ENCODE measurements at places on chromosomes 12 and 14. TPM values are rescaled to one million over a fixed set of nuclear protein-coding genes. Genes with fewer than 3 reads are reported as not detected.

- no peak for DNase-seq
Measured at GRCh38 chr12:71636704-71637115, 26.9 kb downstream of the ZFC3H1 start.

DNA sequence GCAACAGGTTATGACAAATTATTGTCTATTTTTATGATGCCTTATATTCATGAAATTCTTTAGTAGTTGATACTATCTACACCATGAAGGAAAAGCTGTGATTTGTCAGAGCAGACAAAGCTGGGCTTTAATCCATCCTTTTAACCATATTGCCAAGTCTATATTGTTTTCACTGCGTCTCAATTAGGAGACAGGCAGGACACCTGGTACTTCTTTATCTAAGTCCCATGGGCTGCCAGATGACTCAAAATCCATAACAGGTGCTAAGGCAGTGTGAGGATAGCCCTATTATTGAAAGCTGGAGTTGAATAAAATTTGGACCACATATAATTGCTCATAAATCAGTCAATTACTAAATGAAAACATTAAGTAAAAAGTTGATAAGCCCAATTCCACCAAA lies 22.6 kb downstream of the INSM2 start:
- no peak for DNase-seq

- DNase-seq, result no peak
Measured at GRCh38 chr14:74710480-74710879, 2.4 kb downstream of the AREL1 start.

- DNase-seq, result no peak
Measured at GRCh38 chr12:91778938-91779400, 366.7 kb downstream of the BTG1 start.

DNA sequence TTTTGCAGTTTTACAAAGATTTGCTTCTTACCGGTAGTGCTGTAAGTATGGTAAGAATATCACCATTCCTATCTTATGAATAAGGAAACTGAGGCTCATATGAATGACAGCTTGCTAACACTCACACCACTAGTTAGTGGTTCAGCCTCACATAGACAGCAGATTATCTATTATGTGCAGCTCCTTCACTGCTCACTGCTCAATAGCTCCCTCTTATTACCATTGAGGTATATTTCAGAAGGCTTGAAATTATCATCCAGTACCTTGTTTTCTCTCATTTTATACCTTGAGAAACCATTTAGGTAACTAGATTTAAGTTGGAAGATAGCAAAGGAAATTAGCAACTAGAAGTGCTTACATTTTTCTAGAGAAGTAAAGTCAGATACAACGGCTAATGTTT lies 15.5 kb downstream of the RIC8B start:
- no peak for DNase-seq

DNA sequence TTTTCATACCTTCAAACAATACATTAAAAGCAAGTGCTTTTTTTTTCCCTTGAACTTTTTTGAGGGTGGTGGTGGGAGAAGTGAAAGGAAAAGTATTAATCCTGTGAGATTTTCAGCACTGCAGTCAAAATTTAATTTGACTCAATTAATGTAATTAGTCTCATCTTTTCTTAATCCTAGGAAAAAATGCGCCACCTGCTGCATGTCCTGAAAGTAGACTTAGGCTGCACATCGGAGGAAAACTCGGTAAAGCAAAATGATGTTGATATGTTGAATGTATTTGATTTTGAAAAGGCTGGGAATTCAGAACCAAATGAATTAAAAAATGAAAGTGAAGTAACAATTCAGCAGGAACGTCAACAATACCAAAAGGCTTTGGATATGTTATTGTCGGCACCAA lies 52.2 kb downstream of the SPATA7 start:
- DNase-seq, result no peak

DNA sequence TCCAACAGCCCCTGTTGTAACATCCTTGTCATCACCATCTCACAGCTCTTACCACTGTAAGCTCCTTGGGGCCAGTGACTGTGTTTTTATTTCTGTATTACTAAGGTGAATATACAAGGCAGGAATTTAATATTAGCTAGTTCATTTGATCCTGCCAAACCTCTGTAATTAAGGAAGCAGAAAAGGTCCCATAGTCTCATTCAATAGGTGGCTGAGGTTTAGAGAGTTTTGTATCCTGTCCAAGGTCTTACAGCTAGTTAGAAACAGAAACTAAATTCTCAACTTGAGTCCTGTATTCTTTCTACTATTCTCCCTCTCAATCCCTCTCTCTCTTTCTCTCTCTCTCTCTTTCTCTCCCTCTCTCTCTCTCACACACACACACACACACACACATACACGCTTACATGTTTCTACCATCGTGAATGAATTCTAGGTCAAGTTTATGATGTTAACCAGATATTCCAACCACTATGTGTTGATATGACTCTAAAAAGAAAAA lies 543 bp upstream of the GLIPR1 start:
- no peak for DNase-seq

DNA sequence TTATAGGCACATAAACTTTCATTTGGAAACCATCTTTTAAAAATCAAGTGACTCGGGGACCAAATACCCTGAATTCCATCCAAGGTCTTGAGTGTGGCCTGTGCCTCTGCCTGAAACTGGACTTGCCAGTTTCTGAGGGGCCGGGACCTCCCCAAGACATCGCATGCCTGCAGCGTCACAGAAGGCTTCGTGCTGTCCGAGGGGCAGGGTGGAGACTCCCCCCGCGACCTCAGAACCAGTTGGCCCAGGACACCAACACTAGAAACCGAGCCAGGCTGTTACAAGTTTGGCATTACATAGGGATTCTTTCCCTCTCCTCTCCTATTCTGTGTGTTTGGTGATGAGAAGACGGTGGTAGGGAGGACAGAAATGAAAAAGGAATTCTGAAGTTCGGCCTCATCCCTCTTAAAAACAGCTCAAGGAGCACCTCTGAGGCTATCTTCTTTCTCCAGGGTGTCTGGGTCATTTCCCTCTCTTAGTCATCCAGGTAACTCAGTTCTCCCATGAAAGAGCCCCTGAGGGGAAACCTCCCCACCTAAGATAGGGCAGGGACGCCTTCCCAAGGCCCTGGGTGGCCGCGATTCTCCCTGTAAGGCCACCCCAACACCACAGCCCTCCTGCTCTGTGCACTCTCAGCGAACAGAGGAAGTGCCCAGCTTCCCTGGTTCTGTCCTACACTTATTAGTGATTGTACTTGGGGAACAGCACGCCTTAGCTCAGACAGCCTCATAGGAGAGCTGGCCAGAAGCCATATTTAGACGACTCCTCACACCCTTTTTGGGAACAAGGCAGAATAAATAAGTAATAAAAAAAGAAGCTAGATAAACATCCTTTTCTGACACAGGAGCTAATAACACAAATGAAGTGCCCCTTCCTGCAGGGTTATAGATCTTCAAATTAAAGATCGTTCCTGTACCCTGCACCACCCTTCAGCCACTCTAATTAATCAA lies 93.8 kb downstream of the BCL11B start:
- DNase-seq, result no peak

GRCh38 chr12:38328306-38328895 lies 11.8 kb downstream of the ALG10B start:
- no peak for DNase-seq

GRCh38 chr14:55512421-55512820 lies 67.6 kb upstream of the KTN1 start:
- DNase-seq, result no peak

- DNase-seq, result no peak
Measured at GRCh38 chr14:35378425-35379233, 25.9 kb downstream of the NFKBIA start.

- no peak for DNase-seq
Measured at GRCh38 chr14:66782853-66783252, 274.9 kb downstream of the GPHN start.

- no peak for DNase-seq
Measured at GRCh38 chr12:63849106-63849620, 4.7 kb downstream of the SRGAP1 start.

- no peak for DNase-seq
Measured at GRCh38 chr14:34018125-34018524, 67.3 kb upstream of the EGLN3 start.

DNA sequence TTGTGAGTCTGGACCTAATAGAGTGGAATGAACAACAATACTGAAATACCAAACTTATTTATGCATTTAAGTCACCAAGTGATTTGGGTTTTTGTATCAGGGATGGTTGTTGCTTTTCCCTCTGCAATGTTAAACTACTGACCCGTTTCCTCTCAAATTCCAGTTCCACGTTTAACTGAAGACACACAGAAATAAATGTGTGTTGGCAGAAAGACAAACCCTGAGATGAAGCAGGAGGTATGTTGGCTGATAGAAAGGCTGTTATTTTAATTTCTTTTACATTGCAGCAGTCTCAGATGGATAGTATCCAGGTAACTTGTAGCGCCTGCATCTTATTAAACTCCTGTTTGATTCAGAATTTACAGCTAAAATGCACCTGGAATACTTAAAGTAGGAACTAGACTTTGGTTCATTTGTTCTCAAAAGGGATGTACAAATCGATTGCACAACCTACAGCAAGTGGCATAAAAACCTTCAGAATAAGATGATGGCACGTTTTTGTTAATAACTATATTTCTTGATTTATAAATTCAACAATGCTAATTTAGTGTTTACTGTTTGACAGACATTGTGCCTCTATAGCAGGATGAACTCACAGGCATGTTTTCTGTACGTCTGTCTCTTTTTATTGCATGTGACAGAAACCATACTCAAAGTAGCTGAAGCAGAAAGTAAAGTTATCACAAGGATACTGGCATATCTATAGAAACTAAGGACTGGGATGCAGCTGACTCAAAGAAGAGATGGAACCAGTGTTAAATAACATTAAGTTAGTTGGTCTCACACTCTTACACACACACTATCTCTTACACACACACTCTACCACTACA lies 405.7 kb downstream of the ZFP36L1 start:
- DNase-seq, result no peak

GRCh38 chr12:26979733-26980132 lies 34.5 kb downstream of the TM7SF3 start:
- DNase-seq, result no peak

- DNase-seq, result no peak
Measured at GRCh38 chr12:122126713-122127597, 47.1 kb downstream of the IL31 start.

GRCh38 chr14:55585854-55586253 lies 5.8 kb downstream of the KTN1 start:
- no peak for DNase-seq

GRCh38 chr12:5691943-5692342 lies 253.1 kb downstream of the ANO2 start:
- DNase-seq, result no peak

- DNase-seq, result no peak
Measured at GRCh38 chr14:75661499-75661814, 411 bp downstream of the TTLL5 start.

Gene TAS2R8
- not detected for total RNA-seq

Gene NT5DC3
- 14.5 TPM for total RNA-seq

Gene HSPA2
- 4.0 TPM for total RNA-seq

Gene GPR84
- total RNA-seq, result not detected

Gene AKAP6
- total RNA-seq, result 2.0 TPM

Gene TTLL5
- total RNA-seq, result 21.8 TPM

Measured in body of pancreas (tissue), 4 donors.